ENCODE measurements at places on chromosomes 6 and 20. TPM values are rescaled to one million over a fixed set of nuclear protein-coding genes. Genes with fewer than 3 reads are reported as not detected.

The PACSIN1 gene
- 0.72 TPM for polyA plus RNA-seq

The POFUT1 gene
- 46.6 TPM for polyA plus RNA-seq

The ABT1 gene
- polyA plus RNA-seq: 14.5 TPM

The SMIM8 gene
- 18.8 TPM for polyA plus RNA-seq

The CNR1 gene
- 0.93 TPM for polyA plus RNA-seq

Measured in right renal pelvis (tissue), 4 donors.